ENCODE measurements at places on chromosomes 7 and 10.

DNA sequence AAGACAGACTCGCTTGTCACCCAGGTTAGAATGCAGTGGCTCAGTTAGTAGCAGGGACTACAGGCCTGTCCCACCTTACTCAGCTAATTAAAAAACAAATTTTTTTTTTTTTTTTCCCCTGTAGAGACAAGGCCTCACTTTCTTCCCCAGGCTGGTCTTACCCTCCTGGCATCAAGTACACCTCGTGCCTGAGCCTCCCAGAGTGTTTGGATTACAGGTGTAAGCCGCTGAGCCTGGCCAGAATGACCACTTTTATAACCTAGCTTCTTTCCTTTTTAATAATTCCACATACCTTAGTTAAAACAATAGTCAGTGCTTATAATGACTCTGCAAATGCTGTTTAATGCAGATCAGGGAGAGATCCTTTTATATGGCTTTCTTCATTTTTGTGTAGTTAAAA, 31.3 kb downstream of the RSBN1L start:
- no peak for DNase-seq

DNA sequence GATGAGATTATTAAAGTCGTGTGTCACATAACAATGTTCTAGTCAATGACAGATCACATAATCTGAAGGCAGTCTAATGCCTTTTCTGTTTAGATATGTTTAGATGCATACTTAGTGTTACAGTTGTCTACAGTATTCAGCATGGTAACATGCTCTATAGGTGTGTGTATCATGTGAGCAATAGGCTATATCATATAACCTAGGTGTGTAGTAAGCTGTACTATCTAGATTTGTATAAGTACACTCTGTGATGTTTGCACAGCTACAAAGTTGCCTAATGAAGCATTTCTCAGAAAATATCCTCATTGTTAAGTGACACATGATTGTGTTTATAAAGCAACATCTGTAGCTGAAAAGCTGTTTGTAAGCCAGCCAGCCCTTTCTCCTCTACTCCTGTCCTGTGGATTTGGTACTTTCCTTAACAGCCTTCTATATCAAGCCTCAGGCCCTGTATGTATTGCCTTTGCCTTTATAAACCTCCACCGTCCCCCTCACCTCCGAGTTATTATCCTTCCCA, 6.3 kb downstream of the HECTD2 start:
- DNase-seq = no peak

DNA sequence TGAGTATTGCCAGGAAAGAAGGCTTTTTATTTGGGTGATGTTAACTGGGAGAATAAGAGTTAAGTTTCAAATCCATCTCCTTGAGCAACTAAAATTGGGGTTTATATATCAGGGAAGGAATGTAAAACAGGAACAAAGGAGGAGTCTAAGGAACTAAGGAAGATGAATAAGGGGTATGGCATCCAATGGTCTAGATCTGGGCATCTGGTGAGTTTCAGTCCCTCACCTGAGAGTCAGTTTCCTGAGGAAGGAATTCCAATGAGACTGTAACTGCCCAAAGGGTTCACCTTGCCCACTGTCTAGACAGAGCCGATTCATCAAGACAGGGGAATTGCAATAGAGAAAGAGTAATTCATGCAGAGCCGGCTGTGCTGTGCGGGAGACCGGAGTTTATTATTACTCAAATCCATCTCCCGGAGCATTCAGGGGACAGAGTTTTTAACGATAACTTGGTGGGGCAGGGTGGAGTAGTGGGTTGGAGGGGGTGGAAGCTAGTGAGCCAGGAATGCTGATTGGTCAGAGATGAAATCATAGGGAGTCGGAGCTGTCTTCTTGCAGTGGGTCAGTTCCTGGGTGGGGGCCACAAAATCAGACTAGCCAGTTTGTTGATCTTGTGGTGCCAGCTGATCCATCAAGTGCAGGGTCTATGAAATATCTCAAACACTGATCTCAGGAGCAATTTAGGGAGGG, 188.3 kb upstream of the STK17A start:
- DNase-seq = no peak

GRCh38 chr7:142626420-142627035, 122.7 kb upstream of the PRSS1 start:
- DNase-seq = peak; percentile 86

DNA sequence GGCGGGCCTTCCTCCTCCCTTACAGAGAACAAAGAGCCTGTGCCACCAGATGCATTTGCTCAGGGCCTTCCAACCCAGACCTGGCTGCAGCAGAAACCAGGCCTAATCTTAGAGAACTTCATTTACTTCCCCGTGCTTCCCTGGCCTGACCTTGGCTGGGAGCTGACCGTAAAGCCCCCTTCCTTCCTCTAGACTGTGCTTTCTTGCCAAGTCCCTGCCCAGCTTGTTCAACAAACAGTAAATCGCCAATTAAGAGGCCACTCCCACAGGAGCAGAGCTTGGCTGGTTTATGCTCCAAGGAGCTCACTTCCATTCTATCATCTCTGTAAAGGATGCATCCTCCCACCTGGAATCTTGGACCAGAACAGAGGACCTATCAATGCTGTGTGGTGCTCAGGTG, 110.9 kb downstream of the COL13A1 start:
- DNase-seq = no peak

- DNase-seq = no peak
Measured at GRCh38 chr7:42768045-42768444, 143.8 kb downstream of the C7orf25 start.

DNA sequence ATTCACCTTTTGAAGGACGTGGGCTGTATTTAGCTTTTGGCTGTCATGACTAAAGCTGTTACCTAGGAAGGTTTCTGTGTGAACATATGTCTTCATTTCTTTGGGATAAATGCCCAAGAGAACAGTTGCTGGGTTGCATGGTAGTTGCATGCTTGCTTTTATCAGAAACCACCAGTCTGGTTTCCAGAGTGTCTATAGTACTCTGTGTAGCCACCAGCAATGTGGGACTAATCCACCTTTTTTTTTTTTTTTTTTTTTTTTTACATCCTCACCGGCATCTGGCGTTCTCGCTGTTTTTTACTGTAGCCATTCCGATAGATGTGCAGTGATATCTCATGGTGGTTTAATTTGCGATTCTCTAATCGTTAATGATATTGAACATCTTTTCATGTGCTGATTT, 297.8 kb downstream of the SDK1 start:
- DNase-seq = no peak

DNA sequence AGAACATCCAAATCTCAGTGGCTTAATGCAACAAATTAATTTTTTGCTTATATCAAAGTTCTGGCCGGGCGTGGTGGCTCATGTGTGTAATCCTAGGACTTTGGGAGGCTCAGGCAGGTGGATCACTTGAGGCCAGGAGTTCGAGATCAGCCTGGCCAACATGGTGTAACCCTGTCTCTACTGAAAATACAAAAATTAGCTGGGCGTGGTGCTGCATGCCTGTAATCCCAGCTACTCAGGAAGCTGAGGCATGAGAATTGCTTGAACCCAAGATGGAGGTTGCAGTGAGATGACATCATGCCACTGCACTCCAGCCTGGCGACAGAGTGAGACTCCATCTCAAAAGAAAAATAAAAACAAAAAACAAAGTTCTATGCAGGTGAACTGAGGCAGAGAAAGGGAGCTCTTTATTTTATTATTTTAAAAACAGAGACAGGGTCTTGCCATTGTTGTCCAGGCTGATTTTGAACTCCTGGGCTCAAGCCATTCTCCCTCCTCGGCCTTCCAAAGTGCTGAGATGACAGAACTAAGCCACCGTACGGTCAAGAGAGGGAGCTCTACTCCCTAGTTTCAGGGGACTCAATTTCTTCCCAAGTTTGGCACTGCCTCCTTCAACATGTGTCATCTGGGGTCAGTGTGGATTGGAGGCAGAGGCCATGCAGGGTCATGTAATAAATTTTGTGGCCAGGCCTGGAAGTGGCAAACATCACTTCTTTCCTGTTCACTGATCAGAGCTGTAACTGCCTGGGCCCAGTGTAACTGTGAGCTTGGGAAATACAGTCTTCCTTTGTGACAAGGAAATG, 2.4 kb downstream of the ADCK2 start:
- DNase-seq = peak; percentile 47

- no peak for DNase-seq
Measured at GRCh38 chr7:43653891-43654504, 71.1 kb downstream of the STK17A start.

GRCh38 chr10:119852277-119852676, 20.4 kb downstream of the MCMBP start:
- no peak for DNase-seq

GRCh38 chr10:59007307-59008025, 169.0 kb upstream of the PHYHIPL start:
- DNase-seq = no peak

- no peak for DNase-seq
Measured at GRCh38 chr10:80414142-80414895, 6.0 kb downstream of the PRXL2A start.

DNA sequence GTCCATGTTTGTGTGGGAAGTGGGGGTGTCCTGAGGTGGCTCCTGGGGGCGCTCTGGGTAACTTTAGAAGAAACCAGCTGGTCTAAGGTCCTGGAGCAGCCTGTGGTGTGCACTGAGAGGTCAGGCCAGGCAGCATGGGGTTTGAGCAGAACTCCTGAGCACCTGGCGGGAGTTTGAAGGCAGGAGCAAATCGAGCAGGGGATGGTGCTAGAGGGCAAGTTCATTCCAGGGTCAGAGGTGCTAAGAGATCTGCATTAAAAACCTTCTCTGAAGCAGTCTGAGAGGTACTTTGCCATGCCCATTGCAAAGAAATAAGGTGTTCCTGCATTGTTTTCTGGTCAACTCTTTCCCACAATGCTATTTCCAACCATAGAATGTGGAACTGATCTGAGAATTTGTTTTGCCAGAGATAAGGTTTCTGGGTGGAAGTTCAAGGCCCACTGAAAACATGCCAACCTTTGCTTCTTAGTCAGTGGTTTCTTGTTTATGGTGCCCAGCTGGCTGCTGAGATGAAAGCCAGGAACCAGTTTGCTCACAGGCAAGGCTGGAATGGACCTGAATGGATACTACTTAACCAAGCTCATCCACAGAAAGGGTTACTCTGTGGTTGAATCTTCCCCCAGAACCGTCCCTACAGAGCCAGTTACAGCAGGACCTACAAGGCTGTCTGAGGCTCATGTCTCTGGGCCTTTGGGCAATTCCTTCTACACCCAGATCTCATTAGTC, 136.3 kb upstream of the TMEM72 start:
- no peak for DNase-seq

DNA sequence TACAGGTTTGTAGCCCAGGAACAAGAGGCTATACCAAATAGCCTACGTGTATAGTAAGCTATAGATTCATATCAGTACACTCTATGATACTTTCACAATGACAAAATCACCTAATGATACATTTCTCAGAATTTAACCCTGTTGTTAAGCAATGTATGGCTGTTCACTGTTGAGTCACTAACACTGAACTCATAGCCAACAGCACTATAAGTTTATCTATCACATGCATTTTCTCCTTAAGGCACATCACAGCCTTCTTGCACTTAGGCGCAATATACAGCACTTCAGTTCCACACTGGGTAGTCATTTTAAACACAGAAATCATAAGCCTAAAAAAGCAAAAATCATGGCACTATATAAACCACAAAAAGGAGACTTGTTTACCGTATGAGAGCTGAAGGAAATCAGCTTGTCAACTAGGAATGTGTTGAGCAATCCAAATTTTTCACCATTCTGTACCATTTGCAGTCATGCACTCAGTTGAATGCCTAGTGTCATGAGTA, 45.6 kb downstream of the ZNF438 start:
- DNase-seq = no peak

Data from testis (tissue), 5 donors.